ENCODE measurements at places on chromosomes 3 and 15. TPM values are rescaled to one million over a fixed set of nuclear protein-coding genes. Genes with fewer than 3 reads are reported as not detected.

- DNase-seq, result no peak
Observed at GRCh38 chr15:92503889-92504288, 110.2 kb downstream of the ST8SIA2 start.

DNA sequence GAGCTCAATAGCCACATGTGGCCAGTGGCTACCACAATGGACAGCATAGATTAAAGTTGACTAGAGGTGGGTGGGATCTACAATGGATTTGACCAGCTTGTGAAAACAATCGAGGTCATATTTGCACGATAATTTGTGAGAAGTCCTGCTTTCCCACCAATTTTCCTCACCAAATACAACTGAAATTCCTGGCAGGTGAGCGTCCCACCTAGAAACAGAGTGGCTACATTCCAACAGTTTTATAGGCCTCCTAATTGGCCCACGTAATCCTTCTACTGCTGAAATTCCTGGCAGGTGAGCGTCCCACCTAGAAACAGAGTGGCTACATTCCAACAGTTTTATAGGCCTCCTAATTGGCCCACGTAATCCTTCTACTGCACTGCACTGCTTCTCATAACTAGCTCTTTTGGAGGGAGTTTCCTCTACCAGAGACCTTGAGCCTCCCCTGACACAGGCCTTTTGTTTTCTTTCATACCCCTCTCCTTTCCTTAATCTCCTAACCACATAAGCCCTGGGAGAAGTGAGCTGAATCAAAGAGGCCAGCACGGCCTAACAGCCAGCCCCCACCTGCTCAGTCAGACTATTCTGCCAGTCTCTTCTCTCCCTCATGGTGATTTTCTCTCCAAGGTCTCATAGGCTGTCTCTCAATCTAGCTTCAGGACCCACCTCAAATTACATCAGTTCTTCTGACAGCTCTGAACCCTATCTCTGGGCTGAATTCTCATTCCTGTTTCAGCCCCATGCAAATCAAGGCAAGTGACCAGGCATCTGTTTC lies 80.2 kb downstream of the BFSP2 start:
- no peak for DNase-seq

DNA sequence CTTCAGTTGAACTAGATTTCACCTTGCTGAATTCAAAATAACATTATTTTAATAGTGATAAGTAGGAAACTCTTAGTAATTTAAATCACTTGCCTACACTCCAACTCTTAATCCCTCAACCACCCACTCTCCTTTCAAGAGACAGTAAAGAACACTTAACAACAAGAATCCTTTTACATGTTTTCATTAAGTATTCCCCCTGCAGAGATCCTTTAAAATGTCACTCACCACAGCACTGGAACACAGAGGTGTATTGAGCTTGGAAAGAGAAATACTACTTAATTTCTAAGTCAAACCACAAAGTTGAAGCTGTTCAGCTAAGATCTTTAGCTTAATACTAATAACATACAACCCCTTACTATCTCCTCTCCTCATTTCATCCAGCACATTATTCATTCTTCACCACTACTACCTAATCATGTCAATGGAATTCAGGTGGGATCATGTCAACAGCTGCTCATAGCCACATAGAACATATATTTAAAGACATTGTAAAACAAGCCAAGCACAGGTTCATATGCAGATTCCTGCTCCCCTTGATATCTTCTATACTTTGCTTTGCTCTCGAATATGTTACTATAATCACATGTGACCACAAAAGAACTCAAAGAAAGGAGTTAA lies 40.5 kb downstream of the IMPG2 start:
- no peak for DNase-seq

The ACAA1 gene
- 225 TPM for polyA plus RNA-seq

The AADAC gene
- not detected for polyA plus RNA-seq

The SNURF gene
- 3.5 TPM for polyA plus RNA-seq

The LMAN1L gene
- 0.08 TPM for polyA plus RNA-seq

- DNase-seq, result no peak
Observed at GRCh38 chr3:130897316-130897715, 3.4 kb downstream of the ATP2C1 start.

- no peak for DNase-seq
Observed at GRCh38 chr15:92059036-92059970, 205.8 kb downstream of the SLCO3A1 start.

The KCNAB1 gene
- polyA plus RNA-seq, result not detected

DNA sequence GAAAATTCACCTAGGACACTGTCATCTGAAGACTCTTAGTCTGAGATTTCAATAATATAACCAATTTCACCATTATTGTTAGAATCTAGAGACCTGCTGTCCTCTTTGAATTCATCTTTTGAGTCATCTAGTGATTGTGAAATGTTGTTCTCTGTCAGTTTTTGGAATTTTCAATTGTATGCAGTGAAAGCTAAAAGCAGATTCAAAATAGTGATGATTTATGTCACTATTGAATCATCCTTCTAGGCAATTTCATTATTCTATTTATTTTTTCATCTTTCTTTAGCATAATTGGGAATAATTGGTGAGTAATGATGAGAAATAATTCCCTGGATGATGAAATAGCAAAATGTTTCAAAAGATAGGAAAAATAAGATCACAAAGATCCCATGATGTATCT lies 101.7 kb upstream of the EIF1B start:
- no peak for DNase-seq

GRCh38 chr15:82945326-82945725 lies 7.2 kb downstream of the HOMER2 start:
- no peak for DNase-seq

DNA sequence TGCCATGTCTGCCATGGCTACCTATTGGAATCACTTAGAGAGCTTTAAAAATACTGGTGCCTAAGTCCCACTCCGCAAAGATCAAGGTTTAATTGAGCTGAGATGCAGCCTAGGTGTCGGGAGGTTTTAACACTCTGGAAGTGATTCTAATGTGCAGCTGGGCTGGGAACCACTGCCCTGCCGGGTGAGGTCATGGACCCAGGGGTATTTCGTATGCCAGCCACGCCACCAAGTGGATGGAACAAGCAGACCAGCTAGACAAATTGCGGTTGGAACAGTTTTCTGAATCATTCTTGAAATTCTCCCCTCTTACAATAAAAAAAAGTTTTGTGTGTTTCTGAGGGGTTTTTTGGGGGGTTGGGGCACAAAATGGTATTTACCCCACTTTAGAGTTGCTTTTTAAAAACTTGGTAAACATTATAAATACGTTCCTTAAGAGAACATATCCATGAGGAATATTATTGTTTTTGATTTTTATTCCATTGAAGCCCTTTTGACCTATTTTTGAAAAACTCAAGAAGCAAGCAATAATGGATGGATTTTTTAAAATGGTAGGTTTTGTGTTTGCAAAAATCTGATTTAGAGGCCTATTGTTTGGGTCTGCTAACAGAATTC lies 66.2 kb upstream of the CSTA start:
- peak; percentile 87 for DNase-seq

DNA sequence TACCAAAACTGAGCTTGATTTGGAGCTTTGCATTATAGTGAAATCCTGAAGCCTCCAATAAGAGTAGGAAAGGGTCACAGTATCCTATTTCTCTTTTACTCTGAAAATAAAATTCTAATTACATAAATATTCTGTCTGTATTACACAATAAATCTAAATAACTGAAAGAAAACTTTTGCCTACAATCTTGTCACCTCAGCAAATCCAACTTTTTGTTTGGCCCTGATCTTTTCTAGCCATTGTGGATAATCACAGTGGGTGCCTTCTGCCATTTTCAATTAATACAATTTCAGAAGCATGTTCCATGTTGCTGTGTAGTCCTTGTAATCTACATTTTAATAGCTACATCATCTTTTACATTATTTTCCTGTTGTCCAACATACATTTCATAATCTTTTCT lies 29.4 kb upstream of the TIPARP start:
- DNase-seq, result no peak

The PLXND1 gene
- polyA plus RNA-seq, result 9.9 TPM

- DNase-seq, result no peak
Observed at GRCh38 chr3:40387001-40387894, at the start of gene ENTPD3. Gene ENTPD3 (plus strand): TSS chr3:40387184. CDS start chr3:40388058, 874 bp downstream.

- no peak for DNase-seq
Observed at GRCh38 chr15:66405007-66405406, 18.3 kb downstream of the MAP2K1 start.
